ENCODE measurements at places on chromosomes 4 and X.

- no peak for DNase-seq
Measured at GRCh38 chr4:5124876-5125275, 73.6 kb downstream of the STK32B start.

- no peak for DNase-seq
Measured at GRCh38 chrX:15790769-15791290, 546 bp downstream of the ZRSR2 start.

DNA sequence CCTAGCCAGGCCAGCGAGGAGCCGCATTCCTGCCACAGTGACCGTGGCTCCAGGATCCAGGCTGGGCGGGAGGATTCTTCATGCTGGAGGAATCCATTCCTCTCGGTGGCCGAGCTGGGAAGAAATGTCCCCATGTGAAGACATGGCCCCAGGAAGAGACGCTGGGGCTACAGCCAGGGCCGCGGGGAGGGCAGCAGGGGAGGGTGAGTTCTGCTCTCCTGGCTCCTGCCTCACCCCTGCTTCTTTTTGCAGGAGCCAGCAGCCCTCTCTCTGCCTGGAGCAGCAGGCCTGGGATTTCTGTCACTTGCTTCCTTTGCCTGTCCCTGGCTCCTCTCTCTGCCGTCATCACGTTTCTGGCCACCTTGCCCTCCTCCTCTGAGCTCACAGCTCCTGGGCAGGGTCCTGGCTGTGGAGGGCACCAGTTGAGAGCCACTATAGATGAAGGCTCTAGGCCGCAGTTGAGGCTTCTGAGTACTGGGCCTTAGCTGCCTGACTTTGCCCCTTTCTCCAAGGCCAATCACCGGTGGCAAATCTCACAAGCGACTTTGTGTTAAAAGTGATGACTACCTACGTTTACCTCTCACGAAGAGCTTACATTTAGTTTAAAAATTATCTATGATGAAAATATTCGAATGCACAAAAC lies 48.3 kb downstream of the ENPP6 start:
- no peak for DNase-seq

DNA sequence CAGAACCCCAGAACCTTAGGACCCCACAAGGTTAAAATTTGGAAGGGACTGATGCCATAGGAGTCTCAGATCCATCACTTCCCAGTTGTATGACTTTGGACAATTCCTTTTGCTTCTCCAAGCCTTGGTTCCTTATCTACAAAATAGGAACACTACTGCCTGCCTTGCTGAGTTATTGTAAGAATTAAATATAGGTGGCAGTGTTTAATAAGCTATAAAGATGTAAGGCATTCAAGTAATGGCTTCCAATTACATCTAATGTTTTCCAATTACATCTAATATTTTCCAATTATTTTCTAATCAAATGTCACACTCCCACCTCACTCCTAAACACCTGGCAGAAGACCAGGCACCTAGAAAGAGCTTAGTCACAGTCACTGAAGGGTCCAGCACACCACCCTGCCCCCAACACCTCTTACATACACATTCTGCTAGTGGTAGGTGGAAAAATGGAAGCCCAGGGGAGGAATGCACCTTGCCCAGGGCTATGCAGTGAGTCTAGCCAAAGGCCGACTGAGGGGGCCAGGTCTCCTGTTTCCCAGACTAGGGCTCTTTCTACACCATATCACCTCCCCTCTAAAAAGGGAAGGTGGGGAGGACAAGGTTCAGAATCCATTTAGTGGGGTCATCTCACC lies 24.5 kb upstream of the KDM5C start:
- DNase-seq, result no peak

DNA sequence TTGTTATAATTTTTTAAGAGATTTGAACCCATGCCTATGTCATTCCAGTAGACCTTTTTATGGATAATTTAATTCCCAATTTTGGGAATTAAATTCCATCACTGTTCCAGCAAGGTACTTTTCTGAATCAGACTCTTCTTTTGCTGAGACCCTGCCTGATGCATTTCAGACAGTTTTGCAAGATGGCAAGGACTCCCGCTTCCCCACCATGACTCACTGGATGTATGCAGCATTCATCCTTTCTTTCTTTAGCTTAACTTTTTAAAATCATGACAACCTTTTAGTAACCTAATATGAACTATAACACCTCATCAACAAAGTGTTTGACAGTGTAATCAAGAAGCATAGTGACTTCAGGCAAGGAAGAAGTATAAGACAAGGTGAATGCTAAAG lies 178.1 kb upstream of the LEF1 start:
- DNase-seq, result no peak

GRCh38 chr4:38452009-38452408 lies 212.0 kb upstream of the KLF3 start:
- no peak for DNase-seq

- DNase-seq, result no peak
Measured at GRCh38 chr4:7294176-7294756, 101.9 kb downstream of the SORCS2 start.

GRCh38 chrX:39381422-39381821 lies 580.2 kb downstream of the MID1IP1 start:
- no peak for DNase-seq

GRCh38 chrX:16711893-16712547 lies 449 bp downstream of the CTPS2 start:
- no peak for DNase-seq

DNA sequence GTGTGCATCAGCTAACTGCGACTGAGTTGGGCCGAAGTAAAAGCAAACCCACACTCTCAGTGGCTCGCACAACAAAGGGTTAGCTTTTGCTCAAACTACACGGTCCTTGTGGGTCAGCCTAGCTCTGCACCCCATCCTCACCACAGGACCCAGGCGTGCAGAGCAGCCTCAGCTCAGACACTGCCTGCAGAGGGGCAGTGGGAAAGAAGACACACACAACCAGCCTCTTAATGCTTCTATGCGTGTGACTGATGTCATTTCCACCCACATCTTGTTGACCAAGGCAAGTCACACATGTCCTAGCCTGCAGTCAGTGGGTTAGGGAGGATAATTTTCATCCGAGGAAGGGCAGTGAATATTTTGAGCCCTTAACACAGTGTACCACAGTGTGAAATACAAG lies 40.5 kb downstream of the HMGB2 start:
- no peak for DNase-seq

DNA sequence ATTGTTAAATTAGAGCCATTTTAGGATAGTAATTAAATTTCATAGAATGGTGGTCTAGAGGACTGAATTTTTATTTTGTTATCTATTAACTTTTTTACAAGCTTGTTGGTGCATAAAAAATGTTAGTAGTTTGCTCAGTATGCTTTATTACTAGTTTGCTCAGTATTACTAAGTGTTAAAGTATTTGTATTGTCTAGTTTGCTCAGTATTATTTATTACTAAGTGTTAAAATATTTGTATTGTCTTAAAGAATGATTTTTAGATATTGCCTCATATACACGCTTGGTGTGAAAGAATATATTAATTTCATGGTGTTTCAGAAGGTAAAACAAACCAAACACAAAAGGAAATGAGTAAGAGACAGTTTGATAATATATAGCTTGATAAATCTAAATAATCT lies 268.4 kb upstream of the MAGEB18 start:
- no peak for DNase-seq

- DNase-seq, result no peak
Measured at GRCh38 chrX:76454456-76454927, 27.0 kb downstream of the MAGEE1 start.

DNA sequence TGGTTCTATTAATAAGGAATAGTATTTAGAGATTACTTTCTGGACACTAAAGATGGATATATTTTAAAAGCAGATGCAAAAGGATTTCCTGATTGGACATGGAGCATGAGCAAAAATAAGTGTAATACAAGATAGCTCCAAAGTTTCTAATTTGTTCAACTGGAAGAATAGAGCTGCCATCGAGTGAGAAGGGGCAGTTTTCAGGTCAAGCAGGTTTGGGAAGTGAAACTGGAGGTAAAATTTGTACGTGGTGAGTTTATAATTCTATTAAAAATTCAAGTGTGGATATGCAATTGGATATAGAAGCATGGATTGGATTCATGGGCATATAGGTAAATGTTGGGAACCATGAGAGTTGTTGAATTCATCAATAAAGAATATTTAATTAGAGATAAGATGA lies 31.8 kb downstream of the PRDM8 start:
- DNase-seq, result no peak

DNA sequence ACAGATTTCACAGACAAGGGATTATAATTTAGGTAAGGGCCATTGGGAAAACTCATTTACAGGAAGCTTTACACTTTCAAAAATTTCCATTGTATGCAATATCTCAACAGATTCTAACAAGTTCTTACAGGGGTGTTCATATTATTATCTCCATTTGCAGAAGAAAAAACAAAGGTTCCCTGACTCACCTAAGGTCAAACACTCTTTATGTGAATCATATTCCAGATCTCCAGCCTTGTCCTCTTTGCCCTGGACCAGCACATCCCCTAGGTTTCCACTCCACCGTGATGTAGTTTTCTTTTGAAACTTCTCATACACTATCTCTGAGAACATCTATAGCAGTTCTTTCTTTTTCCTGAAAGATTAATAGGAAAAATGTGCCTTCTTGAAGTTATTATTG lies 96.4 kb upstream of the HS3ST1 start:
- no peak for DNase-seq

DNA sequence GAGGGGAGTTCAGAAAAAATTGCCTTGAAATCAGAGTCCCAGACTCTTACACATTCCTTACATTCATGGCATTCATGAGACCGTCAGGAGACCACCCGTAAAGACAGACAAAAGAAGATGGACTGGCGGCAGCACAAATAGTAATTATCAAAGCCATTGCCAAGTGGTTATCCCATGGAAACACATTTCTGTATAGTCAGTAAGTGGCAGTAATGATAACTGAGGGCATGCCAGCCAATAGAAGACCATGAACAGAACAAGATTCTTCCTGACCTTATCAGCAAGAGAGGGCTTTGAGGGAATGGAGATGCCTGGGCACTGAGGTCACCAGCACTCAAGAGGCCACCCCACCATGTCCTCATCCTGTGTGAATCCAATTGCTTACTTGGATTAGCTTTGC lies 121.7 kb upstream of the HCCS start:
- no peak for DNase-seq

- DNase-seq, result no peak
Measured at GRCh38 chr4:53804719-53805118, 213.4 kb upstream of the LNX1 start.

- no peak for DNase-seq
Measured at GRCh38 chr4:2792396-2792710, 532 bp upstream of the SH3BP2 start.

- DNase-seq, result no peak
Measured at GRCh38 chrX:136639506-136640176, 8.3 kb upstream of the CD40LG start.

GRCh38 chr4:20284990-20285389 lies 33.3 kb downstream of the SLIT2 start:
- DNase-seq, result no peak
